MG63 (cell line): ENCODE measurements at places on chromosomes 6 and 20. TPM values are rescaled to one million over a fixed set of nuclear protein-coding genes. Genes with fewer than 3 reads are reported as not detected.

Gene PHF1
- total RNA-seq = 11.6 and 12.6 TPM in 2 replicates

Gene RIPOR2
- total RNA-seq = 0.40 and 0.42 TPM in 2 replicates

Gene NTSR1
- total RNA-seq = 0.40 TPM in 1 of 2 replicates, not detected in the other

Gene IL17A
- total RNA-seq = not detected in 2 replicates

Gene ZNF335
- 8.7 and 9.5 TPM in 2 replicates for total RNA-seq

Gene OR2H2
- not detected in 2 replicates for total RNA-seq

Gene TAAR9
- total RNA-seq = not detected in 2 replicates
